Activated CD4-positive, alpha-beta T cell treated with anti-CD3 and anti-CD28 coated beads for 4 hours (primary cell): ENCODE measurements at places on chromosomes 4 and X.

GRCh38 chrX:45295259-45295986 lies 94.7 kb upstream of the DIPK2B start:
- DNase-seq = no peak

DNA sequence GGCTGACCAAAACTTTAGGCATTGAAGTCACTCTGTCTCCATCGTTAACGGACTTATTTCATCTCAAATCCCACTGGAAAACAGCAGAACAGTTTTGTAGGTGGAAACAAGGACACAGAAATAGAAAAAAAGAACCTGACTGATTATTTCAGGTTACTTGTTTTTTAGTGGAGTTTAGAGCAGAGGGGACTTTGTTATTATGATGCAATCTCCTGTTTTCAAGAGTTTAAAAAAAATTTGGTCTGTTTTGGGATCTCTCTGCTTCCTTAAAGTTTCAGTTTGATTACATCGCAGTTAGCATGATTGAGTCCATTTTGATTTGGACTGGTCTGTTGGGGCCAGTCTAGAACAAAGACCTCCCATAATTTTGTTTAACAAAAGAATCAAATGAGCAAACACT lies 13.6 kb downstream of the PROM1 start:
- DNase-seq = no peak

- DNase-seq = no peak
Observed at GRCh38 chrX:100593581-100593980, 8.8 kb downstream of the TNMD start.

GRCh38 chr4:98711526-98711925 lies 53.1 kb upstream of the TSPAN5 start:
- DNase-seq = no peak

GRCh38 chr4:161404346-161405110 lies 759.3 kb downstream of the FSTL5 start:
- no peak for DNase-seq

DNA sequence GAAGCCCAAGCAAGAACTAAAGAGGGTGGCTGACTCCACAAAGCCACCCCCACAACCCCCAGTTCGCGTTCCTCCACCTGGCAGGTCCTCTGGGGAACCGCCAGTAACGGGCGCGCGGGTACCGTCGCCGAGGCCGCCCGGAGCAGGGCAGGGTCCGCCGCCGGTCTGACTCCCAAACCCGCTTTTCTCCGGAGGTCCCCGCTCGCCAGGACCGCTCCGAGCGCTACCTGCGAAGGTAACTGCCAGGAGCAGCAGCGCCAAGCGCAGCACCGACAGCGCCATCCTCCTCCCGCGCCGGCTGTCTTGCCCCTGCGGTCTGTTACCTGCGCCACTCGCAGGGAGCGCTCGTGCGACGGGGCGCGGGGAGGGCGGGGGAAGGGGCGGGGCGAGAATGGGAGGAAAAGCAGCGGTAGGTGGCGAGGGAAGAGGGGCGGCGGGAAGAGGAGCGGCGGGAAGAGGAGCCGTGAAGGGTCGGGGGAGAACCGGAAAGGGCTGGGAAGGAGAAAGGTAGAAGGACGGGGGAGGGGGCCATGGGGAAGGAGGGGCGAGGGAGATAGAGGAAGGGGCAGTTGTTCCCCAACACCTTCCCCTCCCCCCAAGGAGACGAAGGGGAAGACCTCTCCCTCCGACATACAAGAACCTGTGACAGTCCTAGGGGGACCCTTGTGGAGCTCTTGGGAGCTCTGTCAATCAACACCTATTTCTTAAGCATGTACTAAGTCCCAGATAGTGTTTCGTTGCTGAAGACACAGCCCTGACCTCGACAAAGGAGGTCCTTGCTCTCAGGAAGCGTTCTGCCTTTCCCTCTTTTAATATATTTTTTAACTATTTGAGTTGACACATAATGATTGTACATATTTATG lies at the start of gene SPINK2:
SPINK2 (minus strand) TSS at position 321 of the 863 bp plus-strand sequence; CDS start at position 282, 39 bp downstream.
- DNase-seq = peak; percentile 68

DNA sequence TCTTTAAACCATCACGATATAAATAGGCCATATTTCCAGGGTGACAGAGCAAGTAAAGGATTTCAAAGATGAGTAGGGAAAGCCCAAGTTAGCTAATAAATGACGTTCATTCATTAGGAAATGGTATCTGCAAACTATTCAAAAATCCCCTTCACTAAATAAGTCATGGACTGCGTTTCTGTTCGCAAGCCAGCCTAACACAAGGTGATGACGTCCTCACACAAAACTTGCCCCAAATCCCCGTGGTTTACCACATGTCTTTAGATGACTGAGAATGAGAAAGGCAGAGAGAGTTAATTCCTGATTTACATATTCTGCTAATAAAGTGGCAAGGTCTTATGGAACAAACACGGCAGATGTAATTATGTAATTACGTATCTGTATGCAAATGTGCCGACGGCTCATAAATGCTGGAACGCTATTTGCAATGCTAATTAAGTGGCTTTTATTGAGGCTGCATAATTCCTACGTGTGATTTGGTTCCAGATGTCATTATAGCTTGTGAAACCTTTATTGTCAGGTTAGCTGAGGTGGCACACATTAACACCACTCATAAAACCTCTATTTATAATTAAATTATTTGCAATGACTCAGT lies 437.7 kb upstream of the FRG1 start:
- no peak for DNase-seq

GRCh38 chr4:143337600-143338287 lies 1.1 kb downstream of the GAB1 start:
- no peak for DNase-seq

GRCh38 chr4:176745902-176746301 lies 46.8 kb downstream of the VEGFC start:
- no peak for DNase-seq

- DNase-seq = no peak
Observed at GRCh38 chr4:2933566-2934076, 29.6 kb downstream of the NOP14 start.

- DNase-seq = peak; percentile 20
Observed at GRCh38 chr4:139603576-139604410, 47.8 kb upstream of the SETD7 start.

GRCh38 chr4:27592738-27593137 lies 732.1 kb downstream of the STIM2 start:
- DNase-seq = no peak

DNA sequence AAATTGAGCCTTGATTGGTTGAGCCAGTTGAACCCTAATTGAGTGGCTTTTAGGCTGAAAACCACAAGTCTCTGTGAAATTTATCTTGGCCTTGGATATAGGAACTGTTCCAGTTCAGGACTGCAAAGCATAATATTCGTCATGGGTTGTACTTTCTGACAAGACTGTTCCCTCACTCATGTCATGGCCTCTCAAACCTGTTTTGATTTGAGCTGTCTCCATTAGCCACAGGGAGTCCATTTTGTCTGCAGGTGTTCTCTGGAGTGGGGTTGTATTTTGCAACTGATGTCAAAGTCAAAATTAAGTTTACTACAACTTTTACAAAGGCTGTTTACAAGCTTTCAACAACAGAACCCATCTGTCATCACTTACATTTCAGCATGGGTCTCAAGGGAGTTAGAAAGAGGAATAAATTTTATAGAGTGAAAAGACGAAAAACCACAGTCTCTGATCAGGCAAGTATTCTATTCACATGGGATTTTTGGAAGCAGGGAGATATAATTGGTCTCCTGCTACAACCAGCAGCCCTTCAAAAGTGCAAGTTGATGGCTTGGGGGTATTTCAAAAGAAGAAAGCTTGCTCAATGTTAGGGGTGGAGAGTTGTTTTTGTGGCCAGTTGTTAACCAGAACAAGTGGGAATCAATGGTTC lies 1716.3 kb downstream of the C4orf33 start:
- no peak for DNase-seq

DNA sequence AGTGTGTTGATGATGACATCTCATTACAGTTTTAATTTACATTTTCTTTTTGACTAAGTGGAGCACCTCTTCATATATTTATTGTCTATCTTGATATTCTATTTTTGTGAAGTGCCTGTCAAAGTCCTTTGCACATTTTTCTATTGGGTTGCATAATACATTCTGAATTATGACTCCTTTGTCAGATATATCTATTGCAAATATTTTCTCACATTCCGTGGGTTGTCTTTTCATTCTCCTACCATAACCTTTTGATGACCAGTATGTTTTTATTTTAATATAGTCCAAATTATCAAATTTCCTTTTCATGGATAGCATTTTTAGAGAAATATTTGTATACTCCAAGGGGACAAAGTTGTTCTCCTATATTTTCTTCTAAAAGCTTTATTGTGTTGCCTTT lies 126.4 kb downstream of the PJA1 start:
- no peak for DNase-seq

- DNase-seq = peak; percentile 14
Observed at GRCh38 chr4:113979148-113979904, at the start of gene ARSJ. ARSJ (minus strand) TSS chr4:113979647; CDS start chr4:113978834, 813 bp downstream.

GRCh38 chr4:16739997-16740624 lies 158.3 kb downstream of the LDB2 start:
- DNase-seq = no peak

DNA sequence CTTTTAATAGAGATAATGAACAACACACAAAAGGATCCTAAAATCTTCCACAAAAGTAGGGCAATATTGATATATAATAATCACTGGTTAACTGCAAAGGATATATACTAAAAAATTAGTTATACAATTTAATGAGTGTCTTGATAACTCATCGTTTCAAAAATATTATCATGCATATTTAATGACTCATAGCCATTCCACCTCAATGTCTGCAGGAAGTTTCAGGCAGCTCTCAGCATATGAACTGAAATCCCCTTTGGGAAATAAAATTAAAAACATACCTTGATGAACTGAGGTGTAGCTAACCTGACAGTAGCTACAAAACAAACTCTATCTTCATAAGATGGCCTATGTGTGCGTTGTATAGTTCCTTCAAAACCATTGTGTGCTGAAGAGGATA lies 62.9 kb downstream of the TMEM165 start:
- no peak for DNase-seq

DNA sequence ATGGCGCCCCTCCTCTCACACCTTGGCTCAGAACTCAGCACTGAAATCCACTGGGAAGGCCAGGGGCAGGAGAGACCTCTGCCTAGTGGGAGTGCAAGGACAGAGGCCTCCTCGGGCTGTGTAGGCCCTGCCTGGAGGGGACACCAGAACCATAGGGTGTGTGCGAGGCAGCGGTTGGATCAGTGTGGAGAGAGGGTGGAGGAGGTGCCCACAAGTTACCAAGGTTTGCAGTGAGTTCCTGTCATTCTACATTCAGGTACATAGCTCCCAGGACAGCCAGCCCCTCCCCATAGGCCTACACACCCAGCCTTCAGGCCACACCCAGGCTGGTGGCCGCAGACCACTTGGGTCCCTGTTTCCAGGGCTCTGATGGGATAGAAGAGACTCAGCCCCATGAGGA lies 19.2 kb upstream of the SPON2 start:
- DNase-seq = no peak

DNA sequence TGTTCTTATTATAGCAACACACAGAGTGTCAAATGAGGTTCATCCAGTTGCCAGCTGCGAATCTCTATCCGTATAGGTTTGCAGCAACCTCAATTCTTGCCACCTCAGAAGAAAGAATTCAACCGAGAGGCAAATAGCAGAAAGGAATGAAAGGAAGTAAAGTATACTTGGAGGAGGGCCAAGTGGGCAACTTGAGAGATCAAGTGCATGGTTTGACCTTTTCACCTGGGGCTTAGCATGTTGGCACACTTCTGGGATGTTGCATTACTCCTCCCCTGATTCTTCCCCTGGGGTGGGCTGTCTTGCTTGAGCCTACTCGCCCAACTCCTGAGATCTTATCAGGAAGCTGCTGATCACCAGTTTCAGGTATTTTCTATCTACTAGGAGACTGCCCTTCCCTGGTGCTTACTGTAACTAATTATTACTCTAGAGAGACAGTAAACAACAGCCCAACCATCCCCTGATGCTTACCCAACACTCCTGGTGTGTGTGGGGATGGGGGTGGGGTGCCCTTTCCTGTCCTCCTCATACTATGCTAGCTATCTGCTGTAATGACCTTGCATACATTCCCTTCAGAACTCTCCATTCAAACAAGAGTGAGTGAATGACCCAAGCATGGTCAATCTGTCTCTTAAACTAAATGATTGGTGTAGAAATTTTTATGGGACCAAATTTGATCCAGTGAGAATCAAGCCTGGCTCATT lies 7.3 kb upstream of the TMEM33 start:
- no peak for DNase-seq

- no peak for DNase-seq
Observed at GRCh38 chr4:76962406-76963130, 13.0 kb downstream of the SEPTIN11 start.

- DNase-seq = no peak
Observed at GRCh38 chr4:7547368-7548040, 112.8 kb upstream of the PSAPL1 start.

- no peak for DNase-seq
Observed at GRCh38 chrX:148504506-148504905, 4.1 kb downstream of the AFF2 start.

- no peak for DNase-seq
Observed at GRCh38 chr4:124454772-124455270, 257.7 kb downstream of the ANKRD50 start.

GRCh38 chr4:9983211-9983610 lies 38.1 kb downstream of the SLC2A9 start:
- no peak for DNase-seq

GRCh38 chr4:30854531-30854930 lies 134.4 kb downstream of the PCDH7 start:
- DNase-seq = no peak

- no peak for DNase-seq
Observed at GRCh38 chr4:116143198-116143597, 942.2 kb downstream of the TRAM1L1 start.

GRCh38 chr4:12118651-12119213 lies 690.0 kb upstream of the HS3ST1 start:
- DNase-seq = no peak

DNA sequence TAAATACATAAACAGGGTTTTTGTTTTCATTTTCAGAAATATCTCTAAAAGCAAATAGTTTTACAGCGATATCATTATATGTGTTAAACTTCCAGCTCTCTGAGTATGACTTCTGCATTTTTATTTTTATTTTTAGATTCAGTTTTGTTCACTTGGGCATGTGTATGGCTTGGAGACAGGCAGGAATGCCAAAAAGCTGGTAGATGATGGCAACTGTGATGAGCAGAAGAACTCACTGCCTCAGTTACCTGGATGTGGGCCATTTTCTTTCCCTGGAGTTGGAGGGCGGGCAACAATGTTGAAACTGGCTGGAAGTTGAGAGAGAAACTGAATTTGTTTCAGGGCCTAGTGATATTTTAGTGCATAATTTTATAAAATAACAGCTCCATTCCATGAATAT lies 266.4 kb downstream of the ARHGAP24 start:
- DNase-seq = no peak
